Activated naive CD8-positive, alpha-beta T cell treated with anti-CD3 and anti-CD28 coated beads, Interleukin-2, amount 50 U/mL, for 24 hours (primary cell): ENCODE measurements at places on chromosomes 5 and 9.

DNA sequence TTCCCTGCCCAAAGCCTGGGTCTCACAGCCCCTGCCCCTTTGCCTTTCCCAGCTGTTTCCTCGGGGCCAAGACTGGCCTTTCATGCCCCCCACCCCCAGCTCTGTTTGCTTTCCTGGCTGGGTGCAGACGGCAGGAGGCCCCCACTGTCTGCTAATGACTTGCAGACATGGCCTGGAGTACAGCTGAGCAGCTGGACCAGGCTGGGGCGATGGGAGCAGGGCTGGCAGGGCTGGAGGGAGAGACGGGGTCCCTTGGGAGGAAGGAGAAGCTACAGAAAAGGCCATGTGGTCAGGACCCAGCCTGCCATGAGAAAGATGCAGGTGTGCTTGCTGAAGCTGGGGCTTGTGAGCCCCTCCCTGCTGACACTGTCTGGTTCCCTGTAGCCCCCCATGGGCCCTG, 28.3 kb upstream of the GFPT2 start:
- DNase-seq = no peak

- DNase-seq = no peak
Observed at GRCh38 chr5:159705948-159706347, 210.3 kb upstream of the ADRA1B start.

DNA sequence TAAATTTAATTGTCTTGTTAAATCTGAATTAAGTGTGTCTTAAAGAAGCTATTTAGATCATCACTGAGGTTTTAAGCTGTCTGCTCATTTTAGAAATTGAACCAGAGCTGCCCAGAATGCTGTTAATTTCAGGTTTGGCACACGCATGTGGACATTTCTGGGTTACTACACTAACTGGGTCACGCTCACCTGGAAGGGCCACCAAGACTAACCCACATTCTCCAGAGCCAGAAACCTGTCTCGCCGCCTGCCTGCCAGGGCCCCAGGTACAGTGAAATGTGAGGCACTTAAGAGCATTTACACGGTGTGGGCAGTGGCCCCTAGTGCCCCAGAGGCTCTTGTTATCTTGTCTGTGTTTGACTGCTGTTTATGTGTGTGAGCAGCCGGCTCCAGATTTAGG, 46.6 kb downstream of the ATP10B start:
- DNase-seq = no peak

DNA sequence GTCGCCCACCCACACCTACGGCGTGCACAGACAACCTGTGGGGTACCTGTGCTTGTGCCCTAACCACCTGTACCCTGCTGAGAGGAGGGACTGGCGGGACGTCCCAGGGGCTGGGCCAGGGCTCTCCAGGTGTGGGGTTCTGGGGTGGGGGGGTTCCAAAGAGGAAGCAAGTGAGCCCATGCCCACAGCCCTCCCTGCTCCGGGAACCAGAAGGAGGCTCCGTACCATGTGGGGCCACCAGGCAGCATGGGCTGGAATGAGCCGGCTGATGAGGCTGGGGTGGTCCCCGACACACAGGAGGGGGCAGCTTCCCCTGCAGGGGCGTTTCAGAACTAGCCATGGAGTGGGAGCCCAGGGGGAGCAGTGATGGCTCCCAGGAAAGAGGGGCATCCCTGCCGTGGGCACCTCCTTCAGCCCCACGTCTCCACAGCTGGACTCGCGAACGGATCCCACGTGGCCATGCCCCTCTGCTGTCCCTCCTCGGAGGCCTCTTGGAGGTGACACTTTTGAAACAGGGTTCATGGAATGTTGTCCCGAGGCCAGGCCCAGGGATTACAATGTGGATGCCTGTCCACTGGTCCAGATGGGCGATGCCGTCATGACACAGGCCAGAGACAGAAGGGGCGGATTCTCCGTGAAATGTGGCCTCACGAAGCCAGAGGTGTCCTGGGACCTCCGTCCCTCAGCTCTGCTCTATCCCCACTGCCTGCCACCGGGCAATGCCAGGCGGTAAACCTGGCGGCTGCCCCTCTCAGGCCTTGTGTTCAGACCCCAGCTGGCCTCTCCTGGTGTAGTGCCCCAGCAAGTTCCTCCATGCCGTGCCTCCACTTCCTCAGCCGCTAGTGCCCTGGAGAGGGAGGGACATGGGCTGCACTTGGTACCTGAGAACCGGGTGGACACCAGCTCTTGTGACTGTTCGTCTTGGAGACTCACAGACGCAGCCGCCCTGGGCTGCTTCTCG, 33.6 kb upstream of the IRX4 start:
- DNase-seq = no peak

- DNase-seq = no peak
Observed at GRCh38 chr5:140329739-140330481, 16.5 kb downstream of the HBEGF start.

- no peak for DNase-seq
Observed at GRCh38 chr9:93565089-93565488, 11.3 kb upstream of the PHF2 start.

- DNase-seq = no peak
Observed at GRCh38 chr9:2128141-2128540, 113.0 kb downstream of the SMARCA2 start.

GRCh38 chr9:127899128-127899943, at the start of gene ST6GALNAC6:
TSS of gene ST6GALNAC6 (minus strand) at chr9:127899603. CDS start at chr9:127897981, 1,622 bp downstream.
- peak; percentile 84 for DNase-seq

GRCh38 chr9:120801441-120801840, 8.2 kb upstream of the FBXW2 start:
- DNase-seq = no peak

GRCh38 chr5:90438100-90438499, 28.5 kb upstream of the CETN3 start:
- no peak for DNase-seq

- DNase-seq = no peak
Observed at GRCh38 chr5:74851684-74852353, 14.4 kb downstream of the FAM169A start.

DNA sequence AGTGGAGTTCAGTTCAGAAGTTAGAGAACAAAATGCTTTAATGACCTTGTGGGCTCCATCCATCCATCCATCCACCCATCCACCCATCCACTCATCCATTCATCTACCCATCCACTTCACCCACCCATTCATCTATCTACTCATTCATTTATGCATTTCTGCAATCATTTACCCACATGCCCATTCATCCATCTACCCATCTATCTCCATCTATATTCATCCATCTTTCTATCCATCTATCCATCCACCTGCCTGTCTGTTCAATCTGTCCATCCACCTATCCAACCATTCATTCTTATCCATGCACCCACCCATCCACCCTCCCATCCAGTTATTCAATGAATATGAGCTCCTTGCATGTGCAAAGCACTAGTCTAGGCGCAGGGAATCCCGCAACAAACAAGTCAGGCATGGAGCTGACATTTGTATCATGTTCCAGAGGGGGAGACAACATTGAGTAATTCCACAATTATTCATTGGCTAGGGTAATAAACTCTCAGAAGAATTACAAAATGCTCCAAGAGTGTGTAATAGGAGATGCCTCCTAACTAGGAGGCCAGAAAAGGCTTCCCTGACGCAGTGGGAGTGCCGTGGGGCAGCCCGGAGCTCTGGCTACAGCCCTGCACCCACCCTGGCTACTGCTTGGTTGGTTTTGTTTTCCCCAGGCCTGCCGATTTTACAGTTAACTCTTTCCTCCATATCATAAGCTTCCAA, 211.2 kb downstream of the NXNL2 start:
- no peak for DNase-seq

DNA sequence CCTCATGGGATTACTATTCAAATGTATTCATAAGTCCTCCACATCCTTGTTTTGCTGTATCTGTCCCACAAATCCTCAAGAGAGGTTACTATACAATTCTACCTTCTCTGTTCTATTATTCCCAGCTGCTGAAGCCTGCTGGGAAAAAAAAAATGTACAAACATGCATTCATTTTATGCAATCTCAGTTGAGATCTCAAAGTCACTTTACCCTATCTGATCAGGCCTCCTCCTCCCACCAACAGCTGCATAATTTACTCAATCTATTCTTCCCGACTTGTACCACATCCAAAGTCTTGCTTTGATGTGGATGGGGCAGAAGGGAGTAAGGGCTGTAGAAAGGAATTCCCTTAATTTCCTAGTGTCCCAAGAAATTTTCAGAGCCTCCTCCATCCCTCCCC, 28.6 kb downstream of the PSIP1 start:
- DNase-seq = no peak

DNA sequence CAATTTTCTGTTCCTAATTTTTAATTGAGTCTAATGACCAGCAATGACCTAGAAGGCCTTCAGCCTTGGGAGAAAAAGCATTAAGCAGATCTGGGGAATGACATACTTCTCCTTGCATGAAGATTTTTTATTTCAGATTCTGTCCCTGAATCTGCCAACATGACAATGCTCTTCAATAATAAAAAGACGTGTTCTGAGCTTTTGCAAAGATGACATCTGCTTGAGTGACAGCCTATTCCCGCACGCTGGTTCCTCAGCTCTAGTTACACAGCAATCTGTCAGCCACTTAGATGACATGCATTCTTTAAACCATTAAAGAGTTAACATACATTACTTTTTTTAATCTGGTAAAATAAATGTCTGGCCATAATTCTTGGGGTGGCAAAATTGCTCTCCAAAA, 129.3 kb upstream of the CDH6 start:
- DNase-seq = no peak

- DNase-seq = no peak
Observed at GRCh38 chr9:97405551-97405950, 6.3 kb upstream of the TDRD7 start.

DNA sequence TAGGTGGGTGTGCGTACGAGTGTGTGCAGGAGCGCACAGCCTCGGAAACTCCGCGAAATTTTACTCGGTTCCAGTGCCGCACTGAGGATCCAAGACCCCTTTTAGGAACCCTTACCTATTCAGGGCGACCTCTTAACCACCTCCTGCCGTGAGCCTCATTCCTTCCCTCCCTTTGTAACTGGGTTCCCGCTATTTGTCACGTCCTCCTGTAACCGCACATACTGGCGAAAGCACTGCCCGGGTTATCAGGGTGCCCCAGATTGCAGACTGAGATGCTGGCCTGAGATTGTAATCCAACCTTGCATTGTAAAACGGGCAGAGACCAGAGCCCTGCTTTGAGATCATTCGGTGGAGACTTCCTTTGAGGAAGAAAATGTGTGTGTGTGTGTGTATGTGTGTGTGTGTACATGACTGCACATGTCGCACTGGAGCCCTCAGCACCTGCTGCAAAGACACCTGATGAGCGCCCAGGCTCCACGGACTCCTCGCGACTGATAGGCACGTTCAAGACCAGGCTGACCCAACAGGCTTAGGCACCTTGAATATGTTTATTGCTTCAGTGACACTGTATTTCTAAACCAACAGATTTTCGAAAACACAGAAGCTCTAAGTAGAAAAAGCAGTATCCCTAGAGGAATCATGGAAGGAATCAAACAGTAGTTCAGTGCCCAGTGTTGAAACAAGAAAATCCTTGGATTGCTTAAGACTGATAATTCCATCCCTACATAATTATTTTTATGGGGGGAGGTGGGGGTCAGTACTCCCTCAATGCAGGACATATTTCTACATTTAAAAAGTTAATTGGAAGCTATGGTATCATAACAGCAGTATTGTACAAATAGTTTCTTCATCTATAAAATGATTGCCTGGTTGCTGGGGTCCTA, 86.5 kb upstream of the TNFAIP8 start:
- DNase-seq = peak; percentile 48

DNA sequence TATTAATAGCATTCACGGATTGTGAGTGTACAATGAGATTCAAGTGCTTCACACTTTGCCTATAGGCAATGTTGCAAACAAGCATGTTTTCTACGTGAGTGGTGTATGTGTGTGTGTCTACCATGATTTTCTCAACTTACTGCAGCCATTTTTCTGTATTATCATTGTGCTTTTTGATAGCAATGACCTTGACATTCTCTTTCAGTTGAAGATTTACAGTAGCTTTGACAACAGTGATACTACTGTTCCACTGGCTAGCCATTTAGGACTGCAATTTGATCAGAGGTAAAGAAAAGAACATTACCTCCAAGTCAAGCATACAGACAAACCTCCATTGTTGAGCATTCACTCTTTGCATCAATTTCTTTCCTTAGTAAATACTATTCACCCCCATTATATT, 297.0 kb downstream of the MAN2A1 start:
- DNase-seq = no peak

GRCh38 chr5:23579566-23579965, 72.2 kb downstream of the PRDM9 start:
- DNase-seq = no peak

- no peak for DNase-seq
Observed at GRCh38 chr5:14980698-14981097, 109.1 kb upstream of the ANKH start.

- DNase-seq = no peak
Observed at GRCh38 chr5:115313632-115314031, 17.2 kb upstream of the CCDC112 start.

DNA sequence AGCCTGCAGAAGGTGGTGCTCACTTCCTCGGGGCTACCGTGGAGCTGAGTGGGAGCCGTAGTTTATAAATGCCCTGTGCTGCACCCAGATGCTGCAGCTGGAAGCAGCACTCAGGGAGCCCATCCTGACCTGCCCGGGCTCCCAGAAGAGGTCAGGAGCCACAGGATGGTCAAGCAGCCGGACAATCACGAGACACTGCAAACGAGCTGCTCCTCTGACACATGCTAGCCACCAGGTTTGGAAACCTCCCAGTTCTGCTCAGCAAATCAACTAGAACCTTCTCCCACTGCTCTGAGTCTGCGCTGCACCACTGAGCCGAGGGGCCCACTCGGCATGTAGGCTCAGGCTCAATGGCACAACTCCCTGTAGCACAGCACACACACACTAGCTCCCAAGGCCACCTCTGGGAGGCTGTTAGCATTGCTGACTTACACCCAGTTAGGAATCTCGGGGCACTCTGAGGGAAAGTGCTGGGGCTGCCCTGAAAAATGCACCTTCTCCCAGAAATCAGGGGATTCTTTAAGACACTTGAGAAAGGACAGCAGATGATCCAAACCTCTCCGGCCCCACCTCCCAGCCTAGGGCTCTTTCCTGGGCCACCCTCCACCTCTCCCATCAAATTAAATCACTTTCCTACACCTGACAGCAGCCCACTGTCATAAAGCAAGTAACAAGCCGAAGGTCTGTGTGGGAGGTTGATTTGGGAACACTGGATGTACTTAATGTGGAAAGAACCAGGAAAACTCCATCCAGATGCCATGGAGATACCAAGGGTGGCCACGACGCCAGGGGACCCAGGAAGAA, 59.1 kb downstream of the PSMB7 start:
- no peak for DNase-seq

- no peak for DNase-seq
Observed at GRCh38 chr9:92607773-92608172, 62.2 kb downstream of the IPPK start.

DNA sequence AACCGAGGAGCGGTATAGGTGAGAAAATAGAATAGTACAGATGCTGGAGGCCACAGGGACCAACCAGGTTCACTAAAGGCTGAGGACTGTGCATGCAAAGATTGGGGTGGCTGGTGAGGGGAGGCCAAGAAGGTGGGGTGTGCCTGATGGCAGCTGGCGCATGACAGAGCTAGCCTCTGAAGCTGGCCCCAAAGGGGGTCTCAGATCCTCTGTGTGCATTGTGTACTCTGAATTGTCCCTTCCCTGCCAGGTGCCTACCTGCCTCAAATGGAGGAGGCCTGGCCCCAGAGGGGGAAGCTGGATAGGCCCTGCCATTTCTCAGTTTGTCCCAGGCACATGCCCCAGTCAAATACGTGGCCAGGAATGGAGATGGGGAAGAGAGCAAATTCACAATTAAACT, 63.1 kb downstream of the CRB2 start:
- no peak for DNase-seq
